ENCODE measurements at places on chromosomes 12 and 14.

DNA sequence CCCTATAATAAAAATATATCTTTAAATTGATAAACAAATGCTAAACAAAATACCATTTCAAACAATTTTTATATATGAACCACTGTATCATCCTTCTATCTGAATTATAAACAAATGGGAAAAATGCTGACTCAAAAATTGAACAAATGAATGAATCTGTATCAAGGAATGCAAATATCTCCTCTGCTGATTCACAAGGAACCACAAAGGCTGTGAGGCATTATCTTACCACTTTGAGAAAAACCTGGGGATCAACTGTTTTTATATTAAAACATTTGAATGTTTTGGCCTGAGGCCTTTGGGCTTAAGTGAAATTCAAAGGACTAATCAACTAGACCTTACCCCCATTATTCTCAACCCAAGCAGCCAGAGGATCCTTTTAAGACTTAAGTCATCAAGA lies 86.3 kb downstream of the EML5 start:
- no peak for DNase-seq

DNA sequence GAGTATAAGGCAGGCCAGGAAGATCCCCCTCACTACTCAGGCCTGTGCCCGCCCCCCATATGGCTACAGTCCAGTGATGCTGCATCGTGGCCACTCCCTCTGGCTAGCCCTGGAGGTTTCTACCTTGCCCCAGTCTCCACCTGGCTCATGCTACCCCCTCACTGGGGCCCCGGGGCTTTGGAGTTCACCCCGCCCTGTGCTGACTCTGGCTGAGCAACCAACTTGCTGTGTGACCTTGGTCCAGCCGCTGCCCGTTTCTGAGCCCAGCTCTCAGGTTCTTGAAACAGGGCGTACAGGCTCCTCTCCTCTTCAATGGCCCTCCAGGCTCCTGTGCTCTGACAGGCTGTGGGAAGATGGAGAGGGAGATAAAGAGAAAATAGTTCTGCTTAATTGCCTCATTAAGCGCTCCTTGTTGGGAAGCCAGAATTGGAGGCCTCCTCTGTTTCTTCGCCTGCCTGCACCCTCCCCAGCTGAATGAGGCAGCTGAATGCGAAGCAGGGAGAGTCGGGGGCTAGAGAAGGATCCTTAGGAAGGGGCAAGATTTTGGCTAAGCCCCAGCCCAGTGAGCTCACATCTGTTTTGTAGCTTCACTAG lies 138.2 kb upstream of the NCOR2 start:
- no peak for DNase-seq

DNA sequence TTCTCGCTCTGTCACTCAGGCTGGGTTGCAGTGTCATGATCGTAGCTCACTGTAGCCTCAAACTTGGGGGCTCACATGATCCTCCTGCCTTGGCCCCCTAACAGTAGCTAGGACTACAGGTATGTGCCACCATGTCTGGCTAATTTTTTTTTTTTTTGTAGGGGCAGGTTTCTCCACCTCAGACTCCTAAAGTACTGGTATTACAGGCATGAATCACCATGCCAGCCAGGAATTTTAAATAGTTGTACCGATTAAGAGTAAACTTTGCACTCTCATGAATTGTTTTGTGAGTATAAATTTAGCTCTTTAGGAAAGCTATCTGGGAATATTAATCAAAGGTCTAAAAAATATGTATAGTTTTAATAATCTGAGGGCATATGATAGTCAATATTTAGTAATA lies 25.5 kb downstream of the YEATS4 start:
- no peak for DNase-seq

- DNase-seq: no peak
Observed at GRCh38 chr14:79426103-79426755, 785.1 kb downstream of the DIO2 start.

- DNase-seq: no peak
Observed at GRCh38 chr14:93548102-93548843, 117.5 kb downstream of the UNC79 start.

- no peak for DNase-seq
Observed at GRCh38 chr14:90428676-90429075, 31.8 kb downstream of the CALM1 start.

DNA sequence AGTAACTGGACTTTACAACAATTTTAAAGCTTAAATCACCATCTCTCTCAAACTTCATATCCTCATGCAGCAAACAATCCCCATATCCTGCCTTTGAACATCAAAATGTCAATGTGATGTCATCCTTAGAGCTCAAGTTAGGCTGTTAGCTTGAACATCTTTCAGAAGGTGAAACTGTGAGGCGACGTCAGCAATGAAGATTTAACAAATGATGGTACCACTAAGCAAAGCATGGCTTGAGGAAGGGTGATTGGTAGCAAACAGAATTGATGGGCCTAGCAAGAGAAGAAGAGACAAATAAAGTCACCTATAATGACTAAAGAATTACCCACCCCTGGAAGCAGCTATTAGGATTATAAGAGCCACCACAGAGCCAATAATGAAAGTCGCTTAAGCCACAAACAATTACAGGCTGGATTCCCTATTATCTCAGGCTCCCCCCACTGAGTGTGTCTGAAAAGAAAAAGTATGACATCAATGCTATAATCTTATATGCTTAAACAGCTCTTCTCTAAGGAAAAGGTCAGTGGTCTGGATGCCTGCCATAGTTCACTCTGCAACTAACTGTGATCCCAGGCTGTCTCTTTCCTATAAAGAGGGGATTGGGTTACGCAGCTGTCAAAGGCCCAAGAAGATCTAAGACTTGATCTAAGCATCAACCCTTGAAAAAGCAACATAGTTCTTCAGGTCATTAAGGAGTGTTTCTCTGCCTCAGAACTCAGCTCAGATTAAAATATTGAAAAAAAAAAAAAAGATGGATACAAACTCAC lies 18.1 kb downstream of the EGLN3 start:
- DNase-seq: no peak

- DNase-seq: no peak
Observed at GRCh38 chr14:60945984-60946383, 34.9 kb downstream of the TRMT5 start.

DNA sequence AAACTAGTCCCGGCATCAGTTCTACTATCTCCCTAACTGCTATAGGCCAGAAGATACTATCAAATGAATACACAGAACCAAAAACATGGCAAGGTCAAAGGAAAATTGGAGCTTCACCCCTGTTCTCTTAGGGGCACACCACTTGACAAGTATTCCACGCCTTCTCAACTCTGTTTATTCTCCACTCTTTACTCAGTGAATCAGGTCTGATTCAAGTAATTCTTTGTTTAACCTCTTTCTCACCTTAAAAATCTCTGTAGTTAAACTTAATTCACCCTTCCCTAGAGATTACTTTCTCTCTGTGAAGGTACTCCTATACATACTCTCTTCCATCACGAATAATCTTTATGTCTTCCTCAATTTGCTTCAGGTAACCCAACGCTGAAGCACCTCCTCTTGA lies 248.9 kb downstream of the MED13L start:
- no peak for DNase-seq

DNA sequence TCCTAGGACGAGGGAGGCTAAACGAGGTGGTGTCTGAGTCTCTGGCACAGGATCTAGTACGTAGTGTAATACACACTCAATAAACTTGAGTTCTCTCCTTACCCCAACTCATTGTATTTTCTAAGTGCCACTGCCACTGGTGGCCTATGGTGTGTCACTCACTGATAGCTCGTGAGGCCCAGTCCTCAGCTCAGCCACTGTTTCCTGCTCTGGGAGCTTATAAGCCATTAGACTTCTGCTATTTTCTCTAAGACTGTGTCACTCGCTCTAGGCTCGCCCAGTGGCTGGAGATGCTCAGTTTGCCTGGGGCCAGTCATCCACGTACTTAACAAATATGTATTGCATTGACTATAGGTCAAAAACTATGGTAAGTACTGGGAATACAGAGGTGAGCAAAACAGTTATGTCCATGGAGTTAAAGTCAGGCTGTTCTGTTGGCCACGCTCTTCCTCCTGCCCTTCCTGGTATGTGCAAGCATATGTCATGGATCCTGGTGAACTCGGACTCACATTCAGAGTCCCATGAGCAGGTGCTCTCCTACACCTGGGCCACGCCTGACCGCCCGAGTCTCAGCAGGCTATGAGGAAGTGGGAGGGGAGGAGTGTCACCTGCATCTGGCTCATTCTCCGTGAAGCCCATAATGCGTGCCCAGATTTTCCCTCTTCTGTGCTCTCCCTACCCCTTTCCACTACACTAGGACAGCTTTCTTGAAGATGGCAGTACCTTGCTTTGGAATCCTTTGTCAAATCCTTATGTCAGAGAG lies 41.6 kb downstream of the DEGS2 start:
- DNase-seq: no peak

DNA sequence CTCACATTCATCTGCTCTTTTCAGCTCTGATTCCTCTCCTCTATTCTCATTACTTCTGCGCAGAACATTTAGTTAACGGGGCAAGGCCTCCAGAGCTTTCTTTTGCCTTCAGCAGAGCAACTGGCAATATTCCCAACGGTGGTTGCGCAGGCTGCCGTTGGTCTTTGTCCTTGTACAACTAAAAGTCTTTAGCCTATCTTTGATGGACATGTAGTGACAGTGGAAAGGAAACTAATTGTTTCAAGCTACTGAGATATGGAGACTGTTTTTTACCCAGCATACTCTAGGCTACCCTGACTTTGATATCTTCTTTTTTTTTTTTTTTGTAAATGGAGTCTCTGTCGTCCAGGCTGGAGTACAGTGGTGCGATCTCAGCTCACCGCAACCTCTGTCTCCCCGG lies 12.6 kb downstream of the R3HDM2 start:
- DNase-seq: no peak

DNA sequence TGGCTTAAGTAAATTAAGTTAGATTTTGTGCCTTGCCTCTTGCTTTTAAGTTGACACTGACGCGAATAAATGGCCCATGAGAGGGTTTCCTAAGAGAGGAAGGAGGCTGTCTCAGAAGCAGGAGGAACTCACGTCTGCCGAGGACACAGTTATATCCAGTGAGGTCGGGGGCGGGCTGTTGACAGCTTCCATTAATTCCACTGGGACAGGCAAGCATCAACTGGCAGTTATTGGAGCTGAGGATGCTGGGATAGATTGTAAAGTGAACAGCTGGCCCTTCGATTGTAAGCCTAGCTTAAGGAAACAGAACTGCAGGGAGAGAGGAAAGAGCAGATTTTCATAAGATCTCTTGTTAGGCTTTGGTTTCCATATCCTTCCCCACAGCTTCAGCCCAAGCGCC lies 399.2 kb downstream of the IPO8 start:
- DNase-seq: no peak

DNA sequence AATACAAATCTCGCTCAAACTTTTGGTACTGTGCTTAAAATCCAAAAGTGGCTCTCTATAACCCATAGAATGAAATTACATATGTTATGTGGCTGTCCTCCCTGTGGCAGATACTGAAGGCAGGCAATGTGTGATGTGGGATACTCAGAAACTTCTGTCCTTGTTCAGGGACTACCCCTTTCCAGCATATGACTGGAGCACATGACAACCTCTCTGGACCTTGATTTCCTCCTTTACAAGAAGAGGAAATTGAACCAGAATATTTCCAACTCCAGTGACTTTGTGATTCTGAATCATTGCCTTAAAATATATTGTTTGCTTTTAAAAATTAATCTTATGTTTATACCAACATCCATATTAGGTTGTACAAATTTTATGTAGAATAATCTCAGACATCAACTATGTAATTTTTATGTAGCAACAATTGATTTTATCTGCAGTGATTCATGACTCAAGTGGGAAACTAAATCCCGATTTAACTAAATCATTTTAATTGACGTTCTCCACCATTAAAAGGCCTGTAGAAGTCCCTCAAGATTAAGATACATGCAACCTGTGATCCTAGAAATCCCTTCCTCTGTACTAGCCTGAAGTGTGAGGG lies 162.4 kb downstream of the AKAP6 start:
- DNase-seq: no peak

GRCh38 chr12:117502633-117503032 lies 141.2 kb upstream of the NOS1 start:
- no peak for DNase-seq

- no peak for DNase-seq
Observed at GRCh38 chr12:109222496-109222895, 86.6 kb downstream of the FOXN4 start.

DNA sequence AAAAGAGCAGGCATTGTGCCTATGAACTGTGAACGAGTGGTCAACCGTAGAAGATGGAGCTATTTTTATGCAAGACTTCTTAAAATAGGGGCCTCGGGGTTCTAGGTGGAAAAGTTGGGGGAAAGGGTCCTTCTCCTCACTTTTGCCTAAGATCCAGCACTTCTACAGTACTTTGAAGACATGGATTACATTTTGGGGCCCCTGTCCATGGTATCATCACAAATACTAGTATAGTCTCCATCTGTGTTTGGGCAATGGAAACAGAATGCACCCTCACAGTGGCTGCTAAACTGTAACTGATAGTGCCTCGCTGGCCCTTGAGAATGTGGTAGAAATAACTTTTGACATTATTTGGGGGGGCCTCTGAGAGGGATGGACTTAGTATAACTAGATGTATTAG lies 5.5 kb upstream of the CCDC184 start:
- no peak for DNase-seq

DNA sequence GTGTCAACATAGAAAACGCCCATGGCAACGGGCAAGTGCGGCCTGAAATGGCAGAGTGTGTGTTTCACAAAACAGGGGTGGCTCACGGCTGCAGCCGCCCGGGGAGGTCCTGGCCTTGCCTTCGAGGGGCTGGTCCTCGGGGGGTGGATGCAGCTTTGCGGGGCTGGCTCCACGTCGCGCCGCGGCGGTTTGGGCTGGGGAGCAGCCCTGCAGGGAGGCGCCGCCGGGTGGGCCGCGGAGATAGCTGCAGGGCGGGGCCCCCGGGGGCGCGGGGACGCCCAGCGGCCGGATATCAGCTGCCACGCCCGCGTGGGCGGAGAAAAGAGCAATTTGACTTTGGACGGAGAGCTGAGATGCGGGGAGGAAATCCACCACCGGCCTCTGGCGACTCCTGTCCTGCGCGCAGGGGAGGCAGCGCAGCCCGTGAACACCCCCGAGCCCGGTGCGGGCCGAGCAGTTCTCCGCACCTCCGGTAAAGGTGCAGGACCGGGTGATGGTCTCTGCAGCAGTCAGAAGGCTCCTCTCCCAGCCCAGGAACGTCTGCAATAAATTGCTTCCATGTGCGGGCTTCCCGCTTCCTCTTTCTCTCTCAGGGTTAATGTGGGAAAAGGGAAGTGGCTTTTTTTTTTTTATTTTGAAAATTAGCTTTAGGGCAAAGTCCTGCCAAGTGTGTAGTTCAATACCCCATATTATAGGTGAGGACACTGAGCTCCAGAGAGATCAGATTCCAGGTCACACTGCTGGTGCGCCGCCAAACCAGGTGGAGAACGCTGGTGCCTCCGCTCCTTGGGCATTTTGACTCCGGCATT lies 110.5 kb downstream of the ARF6 start:
- DNase-seq: peak; percentile 89

All from CD4-positive, alpha-beta T cell (primary cell).